ENCODE measurements at places on chromosomes 2 and 18.

GRCh38 chr2:216849987-216850386 lies 9.9 kb downstream of the TNP1 start:
- peak; percentile 43 for DNase-seq

- DNase-seq: no peak
Measured at GRCh38 chr2:96626553-96626942, 11.6 kb downstream of the KANSL3 start.

- no peak for DNase-seq
Measured at GRCh38 chr18:55886886-55887285, 298.9 kb upstream of the TCF4 start.

GRCh38 chr2:140551287-140551686 lies 1579.5 kb downstream of the LRP1B start:
- no peak for DNase-seq

DNA sequence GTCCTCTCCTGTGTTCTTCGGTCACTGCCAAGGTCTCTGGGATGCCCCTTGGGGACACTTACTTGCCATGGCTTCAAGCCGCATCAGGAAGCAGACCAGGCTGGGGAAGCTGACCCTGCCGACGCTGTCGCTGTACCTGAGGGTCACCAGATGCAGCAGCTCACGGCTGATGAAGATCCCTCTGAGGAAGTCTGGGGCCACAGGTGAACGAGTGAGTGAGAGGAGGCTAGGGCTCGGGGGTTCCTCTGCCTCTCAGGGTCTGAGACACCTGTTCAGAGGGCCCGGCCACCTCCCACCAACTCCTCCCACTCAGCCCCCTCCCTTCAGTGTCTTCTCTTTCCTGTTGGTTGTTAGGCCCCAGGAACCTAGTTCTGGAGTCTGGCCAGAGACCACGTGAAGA lies 74.9 kb downstream of the CAPN13 start:
- no peak for DNase-seq

GRCh38 chr2:167939514-167940345 lies 307.7 kb downstream of the STK39 start:
- no peak for DNase-seq

- no peak for DNase-seq
Measured at GRCh38 chr2:3536682-3537632, 17.6 kb upstream of the ADI1 start.

GRCh38 chr2:74531666-74532065 lies 1.9 kb downstream of the HTRA2 start:
- DNase-seq: no peak

GRCh38 chr2:202679980-202680379 lies 45.2 kb downstream of the FAM117B start:
- no peak for DNase-seq

- no peak for DNase-seq
Measured at GRCh38 chr18:76668119-76668518, 154.2 kb upstream of the ZNF236 start.

Measured in activated T-cell treated with anti-CD3 and anti-CD28 coated beads, Interleukin-2, amount 50 U/mL, for 48 hours (primary cell).